ENCODE measurements at places on chromosomes 11 and 22. TPM values are rescaled to one million over a fixed set of nuclear protein-coding genes. Genes with fewer than 3 reads are reported as not detected.

GRCh38 chr22:31867386-31868153, 76.8 kb upstream of the YWHAH start:
- DNase-seq, result no peak

GRCh38 chr22:46593211-46593681, 26.9 kb upstream of the GRAMD4 start:
- no peak for DNase-seq

GRCh38 chr11:116647305-116648080, 125.3 kb downstream of the BUD13 start:
- DNase-seq, result no peak

- DNase-seq, result no peak
Observed at GRCh38 chr11:45435706-45436105, 149.6 kb upstream of the SYT13 start.

DNA sequence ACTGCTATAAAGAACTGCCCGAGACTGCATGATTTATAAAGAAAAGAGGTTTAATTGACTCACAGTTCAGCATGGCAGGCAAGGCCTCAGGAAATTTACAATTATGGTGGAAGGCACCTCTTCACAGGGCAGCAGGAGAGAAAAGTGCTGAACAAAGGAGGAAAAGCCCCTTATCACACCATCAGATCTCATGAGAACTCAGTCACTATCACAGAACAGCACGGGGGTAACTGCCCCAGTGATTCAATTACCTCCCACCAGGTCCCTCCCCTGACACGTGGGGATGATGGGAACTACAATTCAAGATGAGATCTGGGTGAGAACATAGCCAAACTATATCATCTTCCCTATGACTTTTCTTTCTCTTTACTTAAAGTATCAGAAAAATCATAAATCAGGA, 104.0 kb upstream of the SYN3 start:
- DNase-seq, result no peak

DNA sequence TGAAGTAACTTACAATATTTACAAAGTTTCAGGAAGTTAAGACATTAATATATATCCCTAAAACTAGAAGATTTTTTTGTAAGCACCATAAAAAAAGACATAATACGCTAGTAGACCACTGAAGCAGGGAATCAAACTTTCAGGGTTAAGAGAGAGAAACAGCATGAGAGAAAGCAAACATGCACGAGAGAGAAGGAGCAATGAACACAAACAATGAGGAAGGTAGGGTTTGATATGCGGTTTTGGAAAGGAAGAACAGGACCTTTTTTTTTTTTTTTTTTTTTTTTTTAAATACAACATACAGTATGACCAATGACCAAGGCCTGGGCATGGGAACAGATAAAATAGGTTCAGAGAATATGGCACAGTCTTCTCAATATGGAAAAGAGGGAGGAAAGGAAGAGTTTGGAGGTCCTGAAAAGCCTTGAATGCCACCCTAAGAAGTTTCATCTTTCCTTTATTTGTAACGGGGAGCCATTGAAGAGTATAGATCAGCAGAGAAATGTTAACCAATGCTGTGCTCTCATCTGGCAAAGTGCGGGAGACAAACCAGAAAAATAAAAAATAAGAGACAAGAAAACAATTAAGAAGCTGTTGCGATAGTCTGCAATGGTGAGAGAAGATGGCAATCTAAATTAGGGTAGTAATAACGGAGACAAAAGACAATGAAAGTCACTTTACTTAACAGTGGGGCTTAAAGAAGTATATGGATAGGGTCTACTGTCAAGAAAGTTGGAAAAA, 101.0 kb downstream of the USP35 start:
- DNase-seq, result no peak

DNA sequence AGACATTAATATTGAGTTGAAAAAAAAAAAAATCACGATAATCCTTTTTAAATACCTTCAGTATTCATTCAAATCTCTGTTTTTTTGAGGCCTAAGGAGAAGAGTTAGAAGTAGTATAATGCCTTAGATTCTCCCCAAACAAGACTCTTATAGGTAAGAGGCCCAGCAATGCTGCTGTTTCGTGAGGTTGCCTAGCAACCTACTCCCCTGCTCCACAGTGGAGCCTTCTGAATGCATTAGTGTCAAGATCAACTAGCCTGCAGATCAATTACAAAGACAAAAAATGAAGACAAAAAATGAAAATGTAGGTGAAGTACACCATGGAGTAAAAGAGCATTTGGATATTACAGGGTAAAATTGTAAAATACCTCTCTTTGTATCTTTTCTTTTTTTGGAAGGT, 229.8 kb upstream of the LUZP2 start:
- DNase-seq, result no peak

- no peak for DNase-seq
Observed at GRCh38 chr11:110908401-110909105, 196.3 kb upstream of the ARHGAP20 start.

- no peak for DNase-seq
Observed at GRCh38 chr11:124900464-124900863, 2.8 kb upstream of the ROBO4 start.

GRCh38 chr11:87804176-87804575, 371.1 kb downstream of the RAB38 start:
- no peak for DNase-seq

- no peak for DNase-seq
Observed at GRCh38 chr11:86176165-86176884, 68.2 kb upstream of the EED start.

GRCh38 chr11:65745049-65745448, 24.5 kb upstream of the RNASEH2C start:
- DNase-seq, result no peak

- DNase-seq, result no peak
Observed at GRCh38 chr22:27937453-27937852, 18.4 kb upstream of the PITPNB start.

- no peak for DNase-seq
Observed at GRCh38 chr11:96413408-96413807, 23.6 kb downstream of the JRKL start.

- no peak for DNase-seq
Observed at GRCh38 chr11:78653294-78653909, 78.7 kb upstream of the NARS2 start.

- no peak for DNase-seq
Observed at GRCh38 chr11:35791088-35791958, 128.7 kb downstream of the TRIM44 start.

GRCh38 chr11:64890522-64890939, 12.1 kb upstream of the EHD1 start:
- no peak for DNase-seq

- no peak for DNase-seq
Observed at GRCh38 chr11:124633355-124633754, 10.7 kb downstream of the TBRG1 start.

GRCh38 chr11:59573216-59573615, 42.4 kb downstream of the OSBP start:
- DNase-seq, result no peak

- DNase-seq, result no peak
Observed at GRCh38 chr11:116727990-116728389, 44.8 kb downstream of the BUD13 start.

- DNase-seq, result no peak
Observed at GRCh38 chr22:31828739-31829138, 74.9 kb downstream of the DEPDC5 start.

- no peak for DNase-seq
Observed at GRCh38 chr22:31279821-31280505, 12.3 kb downstream of the PIK3IP1 start.

GRCh38 chr11:9821008-9821752, 157.3 kb downstream of the SWAP70 start:
- no peak for DNase-seq

DNA sequence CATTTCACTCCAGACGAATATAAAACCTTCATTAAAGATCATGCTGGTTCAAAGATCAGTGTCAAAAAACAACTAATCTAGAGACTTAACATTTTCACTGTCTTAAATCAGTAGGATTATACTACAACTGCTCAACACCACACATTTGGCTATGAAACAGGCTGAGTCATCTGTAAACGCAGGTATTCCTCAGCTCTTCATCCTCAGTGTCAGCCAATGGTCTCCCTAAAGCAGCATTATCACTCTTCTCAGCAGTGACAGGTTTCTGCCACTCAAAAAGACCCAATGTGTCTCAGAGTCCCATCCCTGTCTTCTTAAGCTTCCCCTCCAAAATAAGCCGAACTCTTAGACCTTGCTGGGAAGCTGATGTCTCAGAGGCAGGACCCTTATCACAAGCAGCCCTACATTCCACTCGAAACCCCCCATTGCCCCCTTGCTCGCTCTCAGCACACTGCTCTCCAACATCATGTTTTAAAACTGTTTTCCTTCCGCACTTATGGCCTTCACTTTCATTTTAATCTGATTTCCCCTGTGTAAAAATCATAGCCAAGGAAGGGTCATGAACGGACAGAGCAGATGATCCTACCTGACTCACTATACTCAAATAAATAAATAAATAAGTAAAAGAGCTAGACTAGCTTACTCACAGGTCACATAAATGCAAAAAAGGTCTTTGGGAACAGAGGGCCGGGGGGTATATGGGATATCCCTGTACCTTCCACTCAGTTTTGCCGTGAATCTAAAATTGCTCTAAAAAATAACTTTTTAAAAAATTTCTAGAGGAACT, 23.0 kb downstream of the CDON start:
- no peak for DNase-seq

- no peak for DNase-seq
Observed at GRCh38 chr11:46902694-46903093, 15.7 kb downstream of the LRP4 start.

DNA sequence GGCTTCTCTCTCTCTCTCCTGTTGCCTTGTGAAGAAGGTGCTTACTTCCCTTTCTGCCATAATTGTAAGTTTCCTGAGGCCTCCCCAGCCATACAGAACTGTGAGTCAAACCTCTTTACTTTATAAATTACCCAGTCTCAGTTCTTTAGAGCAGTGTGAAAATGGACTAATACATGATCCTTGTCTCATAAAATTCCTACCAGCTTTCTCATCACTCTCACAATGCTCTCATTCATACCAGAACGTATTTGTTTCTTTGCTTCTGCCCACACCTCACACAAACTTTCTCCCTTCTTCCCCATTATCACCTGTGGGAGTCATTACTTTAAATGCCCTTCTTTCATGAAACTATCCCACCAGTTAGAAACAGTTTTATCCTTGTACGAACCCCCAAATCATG, 62.7 kb upstream of the ARHGAP42 start:
- no peak for DNase-seq

DNA sequence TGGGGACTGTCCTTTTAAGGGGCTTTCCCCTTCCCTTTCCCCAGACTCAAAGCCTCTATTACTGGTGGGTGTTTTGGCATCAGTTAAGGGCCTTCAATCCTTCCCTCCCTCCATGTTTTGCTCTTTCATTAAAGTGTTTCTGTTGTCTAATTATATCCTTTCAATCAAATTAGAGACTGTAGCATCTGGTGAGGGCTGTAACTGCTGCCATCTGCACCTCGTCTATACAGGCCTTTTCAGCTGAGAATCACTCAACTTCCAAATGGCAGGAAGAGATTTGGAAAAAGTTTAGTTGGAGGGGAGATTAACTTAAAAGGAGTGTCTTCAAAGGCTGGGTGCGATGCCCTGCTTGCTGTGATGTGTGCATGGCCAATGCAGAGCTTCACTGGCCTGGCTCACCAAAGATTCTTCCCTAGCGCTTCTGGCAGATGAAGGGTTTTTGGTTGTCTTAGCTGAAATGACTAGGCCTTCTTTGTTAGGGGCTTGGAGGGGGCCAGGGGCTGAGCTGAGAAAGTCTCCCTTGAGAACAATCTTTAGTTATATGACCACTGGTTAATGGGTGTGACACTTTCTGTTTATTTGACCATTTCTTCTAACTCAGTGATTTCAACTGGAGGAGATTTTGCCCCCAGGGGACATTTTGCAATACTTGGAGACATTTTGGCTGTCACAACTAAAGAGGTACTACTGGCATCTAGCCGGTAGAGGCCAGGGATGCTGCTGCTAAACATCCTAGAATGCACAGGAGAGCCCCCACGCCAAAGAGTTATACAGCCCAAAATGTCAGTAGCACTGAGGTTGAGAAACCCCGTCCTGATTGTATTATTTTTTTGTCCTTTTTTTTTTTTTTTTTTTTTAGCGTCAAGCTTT, 7.5 kb downstream of the KREMEN1 start:
- no peak for DNase-seq

GRCh38 chr11:93512949-93513667, 30.1 kb downstream of the SMCO4 start:
- no peak for DNase-seq

GRCh38 chr11:78363024-78363619, 54.5 kb downstream of the GAB2 start:
- no peak for DNase-seq

GRCh38 chr22:22942511-22943329, 55.1 kb downstream of the IGLL5 start:
- no peak for DNase-seq

GRCh38 chr11:18394928-18395734, 768 bp downstream of the LDHA start:
- DNase-seq, result peak; percentile 58

GRCh38 chr22:23503736-23504440, 76.2 kb downstream of the IGLL1 start:
- DNase-seq, result no peak

- DNase-seq, result no peak
Observed at GRCh38 chr11:112831041-112831440, 130.2 kb upstream of the NCAM1 start.

GRCh38 chr11:64718084-64718779, 4.8 kb downstream of the NRXN2 start:
- DNase-seq, result no peak

Gene SLCO2B1
- total RNA-seq, result 28.2 TPM

Gene OR2D2
- not detected for total RNA-seq

Gene OR4C16
- total RNA-seq, result not detected

Gene ROBO4
- total RNA-seq, result 21.9 TPM

Gene IL10RA
- 6.2 TPM for total RNA-seq

Gene CCDC81
- 0.32 TPM for total RNA-seq

Gene CNIH2
- not detected for total RNA-seq

Gene TMPRSS4
- not detected for total RNA-seq

Gene SLC5A1
- total RNA-seq, result 215 TPM

Gene UBQLNL
- total RNA-seq, result not detected

Gene OR52E8
- total RNA-seq, result not detected

Gene SYT12
- total RNA-seq, result 0.13 TPM

Gene OTOG
- not detected for total RNA-seq

Gene TRIM51
- not detected for total RNA-seq

Gene IGLL5
- total RNA-seq, result not detected
